Occipital lobe (tissue), 3 donors: ENCODE measurements at places on chromosomes 11 and 22. TPM values are rescaled to one million over a fixed set of nuclear protein-coding genes. Genes with fewer than 3 reads are reported as not detected.

OR10D3 gene
- total RNA-seq: not detected

GNG3 gene
- 20.0 TPM for total RNA-seq

ISX gene
- not detected for total RNA-seq

ZNF215 gene
- 5.6 TPM for total RNA-seq

GTSE1 gene
- total RNA-seq: 1.1 TPM

SLC39A13 gene
- 8.9 TPM for total RNA-seq

CLCF1 gene
- not detected for total RNA-seq

SPDYC gene
- not detected for total RNA-seq

WNT7B gene
- 6.6 TPM for total RNA-seq

LARGE2 gene
- total RNA-seq: 0.16 TPM

OR51B5 gene
- total RNA-seq: 0.47 TPM

PVALB gene
- 0.62 TPM for total RNA-seq

CLMP gene
- 42.0 TPM for total RNA-seq

SYT8 gene
- total RNA-seq: not detected

TLCD5 gene
- 22.9 TPM for total RNA-seq

CYB5R2 gene
- total RNA-seq: 1.2 TPM

AP2A2 gene
- 35.6 TPM for total RNA-seq

SLC2A11 gene
- 8.4 TPM for total RNA-seq

MUC5B gene
- total RNA-seq: not detected

ACR gene
- not detected for total RNA-seq

INS gene
- total RNA-seq: not detected

PHOX2A gene
- total RNA-seq: not detected
